Stimulated activated CD4-positive, alpha-beta T cell treated with anti-CD3 and anti-CD28 coated beads, Interleukin-1b, Interleukin-23, amount 100 ng/mL, for 48 hours (primary cell): ENCODE measurements at places on chromosomes 6 and 20.

GRCh38 chr6:140970485-140970884, 1162.2 kb upstream of the GJE1 start:
- DNase-seq = no peak

- no peak for DNase-seq
Observed at GRCh38 chr6:146903451-146903850, 300.8 kb upstream of the STXBP5 start.

GRCh38 chr6:113854531-113855499, 2.3 kb upstream of the MARCKS start:
- DNase-seq = no peak

DNA sequence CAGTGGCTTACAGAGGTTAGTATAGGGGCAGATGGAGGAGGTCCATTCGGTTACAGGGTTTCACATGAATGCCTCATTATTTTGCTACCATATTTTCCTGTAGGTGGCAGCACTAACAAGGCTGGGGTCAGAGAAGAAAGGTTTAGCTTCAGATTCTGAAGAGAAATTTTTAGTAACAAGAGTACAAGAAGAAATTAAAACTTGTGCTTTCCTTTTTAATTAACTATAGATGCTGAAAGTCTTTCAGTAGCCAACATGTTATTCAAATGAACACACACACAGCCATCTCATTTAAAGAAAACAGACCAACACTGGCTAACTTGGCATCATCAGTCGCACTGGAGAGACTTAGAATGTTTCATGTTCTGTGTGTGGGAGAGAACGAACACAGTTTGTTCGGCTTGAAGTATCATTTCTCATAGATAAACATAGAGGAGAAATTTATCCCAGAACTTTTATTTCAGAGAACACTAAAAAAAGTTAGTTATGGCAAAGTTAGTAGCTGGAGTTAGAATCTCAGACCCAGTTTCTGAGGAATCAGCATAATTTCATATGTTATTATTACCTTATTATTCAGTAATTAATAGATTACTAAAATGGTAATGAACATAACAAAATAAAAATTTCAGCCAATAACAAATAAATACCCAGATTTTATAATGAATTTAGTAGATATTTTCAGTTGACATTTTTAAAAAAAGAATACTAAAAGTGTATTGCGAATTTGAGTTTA, 314.0 kb upstream of the RSPO3 start:
- no peak for DNase-seq

DNA sequence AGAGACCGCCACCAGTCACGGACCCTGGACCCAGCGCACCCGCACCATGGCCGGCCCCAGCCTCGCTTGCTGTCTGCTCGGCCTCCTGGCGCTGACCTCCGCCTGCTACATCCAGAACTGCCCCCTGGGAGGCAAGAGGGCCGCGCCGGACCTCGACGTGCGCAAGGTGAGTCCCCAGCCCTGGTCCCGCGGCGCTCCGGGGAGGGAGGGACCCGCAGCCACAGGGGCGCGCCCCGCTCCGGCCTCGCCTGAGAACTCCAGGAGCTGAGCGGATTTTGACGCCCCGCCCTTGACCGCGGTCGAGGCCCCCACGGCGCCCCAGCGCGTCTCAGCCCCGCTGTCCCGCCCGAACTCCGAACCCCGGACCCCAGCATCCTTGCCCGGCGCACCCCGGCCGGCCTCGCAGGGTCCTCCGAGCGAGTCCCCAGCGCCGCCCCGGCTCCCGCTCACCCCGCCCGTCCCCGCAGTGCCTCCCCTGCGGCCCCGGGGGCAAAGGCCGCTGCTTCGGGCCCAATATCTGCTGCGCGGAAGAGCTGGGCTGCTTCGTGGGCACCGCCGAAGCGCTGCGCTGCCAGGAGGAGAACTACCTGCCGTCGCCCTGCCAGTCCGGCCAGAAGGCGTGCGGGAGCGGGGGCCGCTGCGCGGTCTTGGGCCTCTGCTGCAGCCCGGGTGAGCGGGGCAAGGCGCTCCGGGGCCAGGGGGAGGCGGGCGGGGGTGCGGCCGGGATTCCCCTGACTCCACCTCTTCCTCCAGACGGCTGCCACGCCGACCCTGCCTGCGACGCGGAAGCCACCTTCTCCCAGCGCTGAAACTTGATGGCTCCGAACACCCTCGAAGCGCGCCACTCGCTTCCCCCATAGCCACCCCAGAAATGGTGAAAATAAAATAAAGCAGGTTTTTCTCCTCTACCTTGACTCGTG, at the start of gene OXT:
OXT (plus strand) TSS at position 11 of the 920 bp plus-strand sequence; CDS start at position 47, 36 bp downstream.
- peak; percentile 69 for DNase-seq

DNA sequence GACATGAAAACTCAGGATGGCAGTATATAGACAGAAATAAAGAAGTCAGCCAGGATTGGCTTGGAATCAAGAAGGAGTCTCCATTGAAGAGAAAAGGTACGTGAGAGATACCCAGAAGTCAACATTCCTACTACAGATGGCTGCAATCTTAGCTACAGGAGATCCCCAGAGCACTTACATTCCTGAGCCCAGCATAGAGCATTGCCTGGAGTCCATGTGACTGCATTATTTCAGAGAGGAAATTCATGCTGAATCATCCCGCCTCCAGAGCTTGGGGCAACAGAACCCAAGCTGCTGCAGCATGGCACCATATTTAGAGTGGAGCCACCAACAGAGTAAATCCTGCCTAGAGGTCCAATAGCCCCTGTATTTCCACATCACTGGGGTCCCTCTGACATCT, 125.0 kb upstream of the GRIK2 start:
- no peak for DNase-seq

DNA sequence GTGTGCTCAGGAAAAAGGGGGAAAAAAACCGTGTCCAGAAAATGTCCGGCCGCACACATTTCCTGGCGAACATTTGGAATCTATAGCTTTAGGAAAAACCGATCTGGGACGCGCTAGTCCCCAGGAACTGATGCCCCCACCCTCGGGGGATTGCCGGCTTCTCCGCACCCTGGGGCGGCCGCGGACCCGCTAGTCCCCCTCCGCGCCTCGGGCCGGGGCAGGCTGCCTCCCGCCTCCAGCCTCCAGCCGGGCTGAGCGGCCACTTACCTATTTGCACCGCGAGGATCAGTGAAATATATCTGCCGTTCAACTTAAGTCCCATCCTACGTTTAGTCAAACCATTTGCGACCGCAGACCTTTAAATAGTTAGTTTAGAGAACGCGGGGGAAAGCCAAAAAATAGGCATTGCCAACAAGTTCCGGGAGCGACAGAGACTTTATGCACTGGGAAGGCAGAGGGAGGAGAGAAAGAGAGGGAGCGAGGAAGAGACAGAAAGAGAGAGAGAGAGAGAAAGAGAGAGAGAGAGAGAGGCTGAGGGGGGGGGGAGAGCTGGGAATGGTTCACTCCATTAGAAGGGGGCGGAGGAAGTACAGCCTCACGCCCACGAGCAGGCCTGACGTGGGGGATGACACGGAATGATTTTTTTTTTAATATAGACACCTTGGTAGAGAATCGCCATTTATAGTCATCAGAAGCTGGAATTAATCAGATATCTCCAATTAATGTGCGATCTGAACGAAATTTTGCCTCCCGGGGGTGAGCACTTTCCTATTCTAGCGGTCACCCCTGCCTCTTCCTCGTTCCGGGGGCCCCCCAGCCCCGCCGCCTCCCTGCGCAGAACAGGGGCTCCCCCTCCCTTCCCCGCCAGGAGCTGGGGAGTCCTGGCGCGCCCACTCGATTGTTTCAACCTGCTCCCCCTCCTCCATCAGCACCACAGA, at the start of gene NRN1:
NRN1 (minus strand) TSS at position 498 of the 938 bp plus-strand sequence; CDS start at position 322, 176 bp downstream.
- no peak for DNase-seq

GRCh38 chr6:44275749-44276648, 5.7 kb downstream of the TMEM151B start:
- no peak for DNase-seq

DNA sequence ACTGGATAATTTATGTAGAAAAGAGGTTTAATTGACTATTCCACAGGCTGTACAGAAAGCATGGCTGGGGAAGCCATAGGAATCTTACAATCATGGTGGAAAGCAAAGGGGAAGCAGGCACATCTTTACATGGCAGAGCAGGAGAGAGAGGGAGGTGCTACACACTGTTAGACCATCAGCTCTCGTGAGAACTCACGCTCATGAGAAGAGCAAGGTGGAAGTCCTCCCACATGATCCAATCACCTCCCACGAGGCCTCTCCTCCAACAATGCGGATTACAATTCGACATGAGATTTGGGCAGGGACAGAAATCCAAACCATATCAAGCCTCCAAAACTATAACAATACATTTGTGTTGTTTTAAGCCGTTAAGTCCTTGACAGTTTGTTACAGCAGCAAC, 257.1 kb upstream of the KCNG1 start:
- DNase-seq = no peak

- no peak for DNase-seq
Observed at GRCh38 chr6:45378334-45378926, 696 bp upstream of the SUPT3H start.

GRCh38 chr6:152588456-152588855, 48.7 kb downstream of the SYNE1 start:
- no peak for DNase-seq

- DNase-seq = no peak
Observed at GRCh38 chr6:146560607-146561006, 17.0 kb downstream of the RAB32 start.

- DNase-seq = no peak
Observed at GRCh38 chr6:139187489-139187888, 52.6 kb downstream of the HECA start.

DNA sequence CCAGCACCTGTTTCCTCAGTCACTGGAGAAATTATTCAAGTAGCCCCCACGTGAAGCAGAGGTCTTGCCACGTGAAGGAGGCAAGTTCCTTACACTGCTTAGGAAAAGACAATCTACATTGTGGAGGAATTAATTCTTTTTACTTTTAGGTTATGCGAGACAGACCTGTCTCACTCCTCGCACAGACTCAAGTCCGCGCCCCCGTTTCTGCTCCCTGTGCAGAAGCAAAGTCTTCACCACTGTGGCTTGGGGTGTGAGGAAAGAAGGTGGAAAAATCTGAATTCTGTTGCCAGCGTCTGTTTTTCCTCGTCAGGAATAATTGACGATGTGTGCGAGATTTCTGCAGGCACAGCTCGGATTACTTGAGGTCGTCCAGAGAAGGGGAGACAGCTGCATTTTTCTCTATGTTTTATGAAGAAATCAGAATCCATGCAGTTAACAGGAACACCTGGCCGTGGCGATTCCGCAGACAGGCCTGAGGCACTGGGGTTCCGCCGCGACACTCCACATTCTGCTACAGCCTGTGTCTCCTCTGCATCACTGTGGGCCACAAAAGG, 185.1 kb downstream of the SMOC2 start:
- DNase-seq = no peak

DNA sequence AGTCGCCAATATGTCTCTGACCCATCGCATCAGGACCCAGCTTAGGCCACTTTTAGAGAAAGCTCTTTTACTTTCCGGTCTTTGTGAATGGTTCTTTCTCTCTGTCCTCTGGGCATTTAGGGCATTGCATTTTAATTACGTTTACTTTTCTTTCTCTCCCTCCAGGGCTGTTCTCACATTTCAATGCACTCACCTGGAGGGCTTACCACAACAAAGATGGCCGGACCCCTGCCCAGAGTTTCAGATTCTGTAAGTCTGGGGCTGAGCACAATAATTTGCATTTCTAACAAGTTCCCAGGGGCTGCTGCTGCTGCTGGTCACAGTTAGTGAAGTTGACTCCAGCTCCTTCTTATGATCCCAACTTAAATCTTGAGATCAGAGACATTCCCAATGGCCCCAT, 3.0 kb downstream of the ANKRD66 start:
- DNase-seq = no peak

DNA sequence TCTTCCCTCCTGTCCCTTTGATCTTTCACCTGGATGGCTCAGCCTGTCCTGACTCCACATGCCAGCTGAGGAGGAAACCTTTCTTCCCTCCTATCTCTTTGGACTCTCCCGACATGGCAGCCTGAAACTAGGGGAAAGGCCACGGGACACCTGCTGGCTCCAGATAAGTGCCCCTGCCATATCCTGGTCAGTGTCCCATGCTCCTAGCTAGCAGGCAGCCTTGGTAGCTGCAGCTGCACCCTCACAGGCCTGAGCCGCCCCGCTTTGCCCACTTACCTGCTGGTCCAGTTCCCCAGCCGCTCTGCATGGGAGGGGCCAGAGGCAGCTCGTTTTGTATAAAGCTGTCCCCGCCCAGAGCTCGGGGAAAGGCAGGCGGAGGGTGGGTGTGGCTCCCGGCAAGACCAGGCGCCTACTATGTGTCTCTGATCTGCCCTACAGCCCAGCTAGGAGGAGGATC, 7.4 kb upstream of the SLC52A3 start:
- DNase-seq = no peak

DNA sequence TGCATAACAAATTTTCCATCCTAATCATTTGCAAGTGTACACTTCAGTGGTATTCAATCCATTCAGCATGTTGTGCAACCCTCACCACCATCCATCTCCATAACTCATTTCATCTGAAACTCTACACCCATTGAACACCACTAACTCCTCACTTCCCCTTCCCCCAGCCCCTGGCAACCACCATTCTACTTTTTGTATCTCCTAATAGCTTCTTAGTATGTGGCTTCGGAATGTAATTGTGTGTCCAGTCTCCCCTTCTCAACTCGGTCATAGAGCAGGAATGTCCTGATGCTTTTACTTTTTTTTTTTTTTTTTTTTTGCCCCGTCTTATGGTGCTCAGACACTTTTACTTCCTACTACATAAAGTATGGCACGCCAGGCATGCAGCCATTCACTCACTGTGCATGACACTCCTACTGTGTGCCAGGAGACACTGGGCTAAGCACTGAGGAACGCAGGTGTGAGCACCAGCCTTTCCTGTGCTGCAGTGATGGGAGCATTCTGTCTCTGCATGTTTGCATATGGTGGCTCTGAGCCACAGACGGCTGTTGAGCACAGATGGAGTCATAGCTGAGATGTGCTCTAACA, 15.3 kb downstream of the HCK start:
- no peak for DNase-seq

DNA sequence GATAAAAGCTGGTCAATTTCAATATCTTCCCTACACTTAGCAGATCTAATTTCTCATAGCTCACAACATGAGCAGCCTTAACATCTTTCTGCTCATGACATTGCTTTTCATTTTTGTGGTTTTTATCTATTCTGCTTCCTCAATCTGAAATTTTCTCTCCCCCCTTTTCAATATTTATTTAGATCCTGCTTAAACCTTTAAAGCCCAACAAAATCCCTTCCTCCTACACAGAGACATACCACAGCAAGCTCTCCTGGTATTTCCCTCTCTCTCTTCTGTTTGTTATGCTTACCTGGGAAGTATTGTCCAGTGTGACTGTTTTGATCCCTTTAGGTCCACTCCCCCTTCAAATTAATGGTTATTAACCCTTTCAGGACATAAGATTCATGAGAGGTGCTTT, 582.5 kb downstream of the RFPL4B start:
- no peak for DNase-seq
